ENCODE measurements at places on chromosomes 3 and 15. TPM values are rescaled to one million over a fixed set of nuclear protein-coding genes. Genes with fewer than 3 reads are reported as not detected.
A peak's percentile ranks its signal among the peaks of the same experiment; 100 is the strongest.

DNA sequence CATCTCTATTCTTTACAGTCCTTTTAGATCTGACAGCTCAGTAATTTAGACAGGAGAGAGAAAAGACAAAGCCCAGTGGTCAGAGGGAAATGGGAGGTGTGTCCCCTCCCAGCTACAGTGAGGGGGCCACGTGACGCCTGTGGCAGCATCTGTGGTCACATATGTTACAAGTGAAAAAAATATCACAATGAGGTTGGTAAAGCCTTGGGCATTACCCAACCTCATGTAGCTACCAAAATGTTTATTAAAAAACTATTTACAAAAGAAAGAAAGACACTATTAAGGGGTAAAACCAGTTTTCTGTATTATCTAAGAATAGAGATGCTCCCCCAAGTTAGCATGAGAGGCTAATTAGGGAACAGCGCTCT, 42.9 kb upstream of the PLCL2 start:
- no peak for DNase-seq
- peaks cover 23% of the 10 kb centered on the region for H3K4me1 ChIP-seq
- H3K27ac ChIP-seq: no peak overlapping the region
- no peaks in the 10 kb centered on the region for H3K27me3 ChIP-seq

DNA sequence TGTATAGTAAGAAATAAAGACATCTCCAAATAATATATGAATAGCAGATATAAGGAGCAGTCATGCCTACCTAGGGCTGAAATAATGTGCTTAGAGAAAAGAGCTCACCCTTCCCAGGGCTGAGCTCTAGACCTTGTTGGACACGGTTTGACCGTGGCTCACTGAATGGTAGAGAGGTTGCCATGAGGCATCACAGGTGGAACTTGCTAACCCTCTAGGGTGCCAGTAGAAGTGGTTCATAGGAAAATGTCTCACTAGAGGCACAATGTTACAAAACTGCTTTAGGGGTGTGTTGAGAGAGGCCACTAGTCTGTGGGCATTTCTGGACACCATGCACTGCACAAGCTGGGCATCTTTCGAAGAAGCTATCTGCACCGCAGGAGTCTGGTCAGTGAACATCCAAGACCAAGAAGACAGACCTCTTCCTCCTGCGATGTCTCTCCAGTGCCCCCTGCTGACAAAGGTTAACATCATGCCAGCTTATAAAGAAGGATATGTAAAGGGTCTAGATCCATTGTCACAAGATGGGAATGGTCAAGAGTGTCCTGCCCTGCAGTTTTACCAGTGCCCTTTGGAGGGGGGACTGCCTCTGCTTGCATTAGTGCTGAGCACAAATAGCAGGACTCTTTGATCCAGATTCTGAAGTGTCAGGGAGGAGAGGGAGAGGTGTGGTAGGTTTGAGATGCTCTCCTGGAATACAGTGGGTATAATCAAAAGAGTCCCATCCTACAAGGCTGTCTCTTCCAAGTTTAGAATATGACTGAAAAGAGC, 266.8 kb downstream of the ZNF385D start:
- no peaks in the 10 kb centered on the region for H3K4me1 ChIP-seq
- H3K36me3 ChIP-seq: no peaks in the 10 kb centered on the region
- no peak overlapping the region for H3K27ac ChIP-seq

Gene CAMKV
- not detected for polyA plus RNA-seq

Gene AHSG
- not detected for polyA plus RNA-seq

DNA sequence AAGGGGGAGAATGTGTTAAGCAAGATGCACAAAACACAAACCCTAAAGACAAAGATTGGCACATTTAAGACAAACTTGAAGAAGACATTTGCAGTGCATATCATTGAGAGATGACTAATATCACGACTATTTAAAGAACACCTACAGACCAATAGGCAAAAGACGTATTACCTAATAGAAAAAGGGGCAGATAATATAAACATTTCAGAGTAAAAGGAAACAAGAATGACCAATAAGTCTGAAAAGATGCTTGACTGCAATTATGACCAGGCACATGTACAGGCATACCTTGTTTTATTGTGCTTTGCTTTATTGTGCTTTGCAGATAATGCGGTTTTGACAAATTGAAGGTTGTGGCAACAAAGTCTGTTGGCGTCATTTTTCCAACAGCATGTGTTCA, 4.9 kb downstream of the HACD3 start:
- H3K4me1 ChIP-seq: peaks cover 5% of the 10 kb centered on the region
- no peaks in the 10 kb centered on the region for H3K36me3 ChIP-seq
- DNase-seq: no peak
- no peak overlapping the region for H3K4me3 ChIP-seq
- no peaks in the 10 kb centered on the region for H3K27me3 ChIP-seq

DNA sequence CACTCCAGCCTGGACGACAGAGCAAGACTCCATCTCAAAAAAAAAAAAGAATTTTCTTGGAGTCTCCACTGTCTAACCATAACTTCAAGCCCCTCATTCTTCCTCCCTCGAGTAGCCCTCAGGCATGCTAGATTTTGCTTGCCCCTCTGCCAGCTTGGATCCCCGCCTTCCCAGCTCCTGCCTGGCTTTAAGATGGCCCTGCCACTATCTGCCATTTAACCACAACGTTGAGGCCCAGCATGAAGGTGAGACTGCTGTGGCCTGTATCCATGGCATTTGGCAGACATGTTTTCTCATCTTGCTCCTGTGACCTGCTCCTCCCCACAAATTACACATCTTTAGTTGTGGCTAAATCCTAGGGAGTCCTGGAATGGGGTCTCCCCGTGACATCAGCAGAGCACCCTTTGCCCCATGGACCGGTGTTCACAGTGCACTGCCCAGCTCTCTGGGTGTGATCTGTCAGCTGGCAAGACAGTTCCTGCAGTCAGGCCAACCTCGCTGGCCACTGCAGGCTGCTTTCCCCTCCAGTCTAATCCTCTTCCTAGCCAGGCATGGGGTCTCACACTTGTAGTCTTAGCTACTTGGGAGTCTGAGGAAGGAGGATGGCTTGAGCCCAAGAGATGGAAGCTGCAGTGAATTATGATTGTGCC, 10.4 kb downstream of the VPS18 start:
- H3K4me3 ChIP-seq: no peak overlapping the region
- H3K36me3 ChIP-seq: peaks cover 29% of the 10 kb centered on the region
- no peak for DNase-seq
- H3K27ac ChIP-seq: no peak overlapping the region

Gene GOLIM4
- polyA plus RNA-seq: 8.1 TPM

DNA sequence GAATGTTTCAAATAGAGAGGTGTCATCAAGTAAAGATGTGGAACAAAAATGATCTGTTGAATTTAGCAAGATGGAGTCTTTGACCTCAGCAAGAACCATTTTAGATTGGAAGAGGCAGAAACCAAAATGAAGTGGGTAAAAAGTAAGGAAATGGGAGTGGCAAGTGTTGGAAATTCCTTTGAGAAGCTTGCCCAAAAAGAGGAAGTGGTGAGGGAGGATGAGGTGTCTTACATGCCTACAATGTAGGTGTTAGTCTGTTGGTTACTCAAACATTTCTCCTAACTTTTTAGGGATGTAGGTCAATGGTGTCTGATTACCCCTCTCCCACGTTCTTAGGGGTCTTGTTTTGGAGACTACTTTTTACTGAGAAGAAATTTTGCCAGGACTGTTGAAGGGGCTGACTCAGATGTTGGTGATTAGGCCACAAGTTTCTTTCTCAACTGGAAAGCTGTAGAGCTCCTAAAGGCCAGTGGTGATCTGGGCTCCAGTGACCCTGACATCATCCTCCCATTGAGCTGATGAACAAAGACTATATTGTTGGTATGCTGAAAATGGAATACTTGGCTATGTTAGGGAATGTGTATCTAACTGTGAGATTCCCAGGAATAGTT, 5.1 kb downstream of the PPP2R3A start:
- H3K4me3 ChIP-seq: no peak overlapping the region
- DNase-seq: no peak
- no peaks in the 10 kb centered on the region for H3K36me3 ChIP-seq

DNA sequence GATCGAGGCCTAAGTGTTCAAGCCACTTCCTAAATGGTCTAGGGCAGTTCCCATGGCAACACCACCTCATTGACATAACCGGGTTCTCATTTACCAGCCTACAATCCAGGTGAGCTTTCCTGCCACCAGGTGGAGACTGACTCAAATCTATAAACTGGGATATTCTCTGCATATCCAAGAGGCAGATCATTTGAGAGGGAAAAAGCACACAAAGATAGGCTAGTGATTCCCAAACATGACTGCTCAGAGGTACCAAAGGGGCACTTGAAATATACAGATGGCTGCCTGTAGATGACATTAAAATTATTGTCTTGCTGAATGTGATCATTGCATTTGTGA, 141.3 kb upstream of the PROK2 start:
- no peaks in the 10 kb centered on the region for H3K4me1 ChIP-seq
- DNase-seq: no peak
- H3K27me3 ChIP-seq: no peaks in the 10 kb centered on the region
- H3K27ac ChIP-seq: no peak overlapping the region
- no peak overlapping the region for H3K4me3 ChIP-seq

DNA sequence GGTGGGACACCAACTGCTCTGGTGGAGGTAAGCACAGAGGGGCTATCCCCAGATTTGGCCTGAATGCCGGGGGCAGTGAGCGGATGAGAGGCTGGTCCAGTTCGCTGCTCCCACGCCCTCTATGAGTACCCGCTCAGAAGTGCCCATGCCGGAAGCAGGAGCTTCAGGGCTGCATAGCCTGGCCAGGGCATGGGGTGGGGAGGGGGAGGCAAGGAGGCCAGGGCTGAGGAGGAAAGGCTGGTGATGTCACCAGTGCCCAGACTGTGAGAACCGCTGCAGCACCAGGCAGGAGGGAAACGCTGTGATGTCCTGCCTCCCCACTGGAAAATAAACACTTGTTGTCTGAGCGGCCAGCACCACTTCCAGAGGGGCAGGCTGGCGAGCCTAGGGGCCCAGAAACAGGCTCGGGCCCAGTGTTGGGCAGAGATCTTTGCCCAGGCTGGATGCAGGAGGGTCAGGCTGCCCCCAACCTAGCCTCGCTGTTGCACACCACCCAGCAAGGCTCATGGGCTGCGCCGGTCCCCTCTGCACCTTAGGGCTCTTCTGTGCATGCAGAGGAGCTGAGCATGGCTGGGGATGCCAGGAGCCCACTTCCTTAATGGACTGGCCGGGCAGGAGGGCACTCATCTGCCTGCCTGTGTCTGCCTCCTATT, 10.9 kb upstream of the DLL4 start:
- peak overlapping the region; percentile 95 for H3K27ac ChIP-seq
- no peaks in the 10 kb centered on the region for H3K36me3 ChIP-seq
- DNase-seq: peak; percentile 72
- H3K27me3 ChIP-seq: no peaks in the 10 kb centered on the region

DNA sequence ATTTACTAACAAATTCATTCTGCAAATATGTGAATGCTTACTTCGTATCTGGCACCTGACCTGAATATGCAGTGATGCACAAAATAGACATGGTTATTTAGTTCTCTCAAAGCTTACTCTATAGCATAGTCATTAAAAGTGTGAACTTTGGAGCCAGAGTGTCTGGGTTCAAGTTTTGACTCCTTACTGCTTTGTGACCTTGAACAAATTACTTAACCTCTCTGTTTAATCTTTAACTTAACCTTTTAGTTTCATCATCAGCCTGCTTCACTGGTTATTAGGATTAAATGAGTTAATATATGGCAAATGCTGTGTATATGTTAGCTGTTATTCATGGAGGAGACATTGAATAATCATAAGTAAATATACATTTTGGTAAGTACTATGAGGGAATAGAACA, 12.1 kb upstream of the MGA start:
- H3K4me3 ChIP-seq: no peak overlapping the region
- no peaks in the 10 kb centered on the region for H3K4me1 ChIP-seq
- no peak for DNase-seq
- H3K36me3 ChIP-seq: no peaks in the 10 kb centered on the region

GRCh38 chr3:164620423-164620822, 457.9 kb downstream of the SI start:
- DNase-seq: no peak
- no peaks in the 10 kb centered on the region for H3K36me3 ChIP-seq
- H3K27me3 ChIP-seq: no peaks in the 10 kb centered on the region
- no peaks in the 10 kb centered on the region for H3K4me1 ChIP-seq
- H3K4me3 ChIP-seq: no peak overlapping the region
- no peak overlapping the region for H3K27ac ChIP-seq

DNA sequence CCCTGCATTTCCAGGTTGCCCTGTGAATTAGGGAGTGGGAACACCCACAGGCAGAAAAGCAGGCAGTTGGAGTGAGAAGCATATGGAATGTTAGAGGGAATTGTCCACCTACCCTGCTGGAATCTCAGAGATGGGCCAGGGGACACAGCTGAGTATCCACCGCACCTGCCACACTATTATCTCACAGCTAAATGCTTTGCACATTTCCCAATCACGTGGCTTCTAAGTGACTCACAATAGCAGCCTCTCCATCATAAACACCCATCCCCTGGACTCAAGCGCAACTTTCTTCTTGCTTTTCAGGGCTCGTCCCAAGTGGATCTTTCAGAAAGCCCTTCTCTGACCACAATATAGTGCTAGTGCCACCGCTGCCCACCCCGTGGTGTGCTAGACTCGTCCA, 389.0 kb upstream of the LMCD1 start:
- no peak overlapping the region for H3K27ac ChIP-seq
- H3K4me3 ChIP-seq: no peak overlapping the region
- no peaks in the 10 kb centered on the region for H3K36me3 ChIP-seq

- DNase-seq: peak; percentile 16
- H3K36me3 ChIP-seq: no peaks in the 10 kb centered on the region
- no peaks in the 10 kb centered on the region for H3K27me3 ChIP-seq
- peak overlapping the region; percentile 91 for H3K27ac ChIP-seq
- peaks cover 49% of the 10 kb centered on the region for H3K4me1 ChIP-seq
These were observed 8.4 kb upstream of the LEKR1 start for GRCh38 chr3:156817646-156818272.

Gene FGF7
- not detected for polyA plus RNA-seq

DNA sequence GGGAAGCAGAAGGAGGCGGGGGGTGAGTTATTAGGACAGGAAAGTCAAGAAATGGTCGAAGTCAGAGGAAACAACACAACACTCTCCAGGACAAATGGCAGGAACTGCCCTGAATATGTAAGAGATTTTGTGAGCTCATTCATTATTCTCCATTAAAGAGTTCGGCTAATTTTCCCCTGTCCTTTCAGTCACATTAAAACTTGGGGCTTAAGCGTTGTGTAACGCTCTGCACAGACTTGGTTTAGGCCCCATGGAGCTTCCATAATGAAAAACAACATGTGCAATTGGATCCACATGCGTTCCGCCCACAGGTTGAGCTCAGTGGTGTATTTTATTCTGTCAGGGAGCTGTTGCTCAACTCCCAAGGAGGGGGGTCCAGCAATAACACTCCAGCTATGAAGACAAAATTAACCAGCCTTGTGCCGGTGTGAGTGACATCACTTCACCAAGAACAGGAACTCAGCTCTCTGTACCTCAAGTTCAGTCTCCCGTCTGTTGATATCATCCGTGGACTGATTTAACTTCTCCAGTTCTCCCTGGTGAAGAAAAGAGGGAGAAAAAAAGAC, 2.3 kb downstream of the SH3BP5 start:
- H3K36me3 ChIP-seq: peaks cover 2% of the 10 kb centered on the region
- H3K27me3 ChIP-seq: no peaks in the 10 kb centered on the region
- peak overlapping the region; percentile 61 for H3K27ac ChIP-seq
- H3K4me3 ChIP-seq: no peak overlapping the region
- DNase-seq: peak; percentile 71
